Iris pigment epithelial cell (primary cell): ENCODE measurements at places on chromosomes 7 and 10.

DNA sequence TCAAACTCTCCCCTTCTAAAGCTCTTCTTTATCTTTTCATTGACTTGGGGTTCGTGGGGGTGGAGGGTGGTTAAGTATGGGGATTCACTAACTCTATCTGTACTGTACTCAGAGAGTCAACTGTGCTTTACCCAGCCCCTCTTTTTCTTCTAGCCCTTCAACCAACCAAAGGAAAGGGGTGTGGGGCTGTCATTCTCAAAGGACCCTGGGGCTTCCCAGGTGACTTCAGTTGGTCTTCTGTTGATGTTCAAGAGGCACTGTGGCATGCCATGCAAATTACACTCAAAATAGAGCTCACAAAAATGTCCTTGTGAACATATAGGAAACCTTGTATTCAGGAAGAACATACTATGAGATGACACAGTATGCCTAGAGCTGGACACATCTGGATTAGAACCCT is 16.9 kb upstream of the RHOBTB1 start:
- DNase-seq = no peak

DNA sequence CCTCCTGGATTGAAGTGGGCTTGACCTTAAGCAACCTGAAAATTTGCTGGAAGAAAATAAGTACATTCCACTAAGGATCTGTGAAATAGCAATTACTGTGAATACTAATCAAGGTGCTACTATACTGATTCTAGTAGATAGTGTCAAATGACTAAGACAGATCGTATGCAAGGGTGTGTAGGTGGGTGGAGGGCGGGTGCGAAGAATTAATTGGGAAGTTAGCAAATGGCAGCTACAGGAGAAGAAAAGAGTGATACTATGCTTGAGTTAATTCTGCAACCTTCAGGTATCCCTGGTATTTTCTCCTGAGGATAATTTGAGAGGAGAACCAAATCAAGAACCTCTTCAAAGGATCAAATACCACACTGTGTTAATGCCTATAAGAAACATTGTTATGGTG is 501.9 kb downstream of the INHBA start:
- no peak for DNase-seq

DNA sequence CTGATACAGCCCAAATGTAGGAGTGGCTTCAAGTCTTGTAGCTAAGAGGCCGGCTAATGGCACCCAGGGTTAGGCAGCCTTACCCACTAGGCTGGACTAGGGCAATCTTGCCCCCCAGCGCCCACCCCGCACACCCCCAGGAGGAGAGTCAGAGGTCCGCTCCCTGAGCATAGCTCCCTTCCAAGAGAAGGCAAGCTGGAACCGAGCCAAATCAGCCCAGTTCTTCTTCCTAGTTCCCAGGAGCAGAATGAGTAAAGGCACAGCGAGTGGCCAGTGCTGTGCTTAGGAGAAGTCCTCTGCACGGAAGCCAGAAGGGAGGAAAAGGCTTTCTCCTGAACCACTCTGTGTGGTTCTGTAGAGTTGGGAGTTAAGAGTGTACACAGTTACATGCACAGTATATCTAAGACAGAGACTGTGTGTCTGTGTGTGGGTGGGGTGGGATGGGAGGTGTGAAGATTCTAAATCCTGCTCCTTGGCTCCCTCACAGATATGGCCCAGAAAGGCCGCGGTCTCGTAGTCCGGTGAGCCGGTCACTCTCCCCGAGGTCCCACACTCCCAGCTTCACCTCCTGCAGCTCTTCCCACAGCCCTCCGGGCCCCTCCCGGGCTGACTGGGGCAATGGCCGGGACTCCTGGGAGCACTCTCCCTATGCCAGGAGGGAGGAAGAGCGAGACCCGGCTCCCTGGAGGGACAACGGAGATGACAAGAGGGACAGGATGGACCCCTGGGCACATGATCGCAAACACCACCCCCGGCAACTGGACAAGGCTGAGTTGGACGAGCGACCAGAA is 59.7 kb upstream of the PDCD4 start:
- DNase-seq = no peak

DNA sequence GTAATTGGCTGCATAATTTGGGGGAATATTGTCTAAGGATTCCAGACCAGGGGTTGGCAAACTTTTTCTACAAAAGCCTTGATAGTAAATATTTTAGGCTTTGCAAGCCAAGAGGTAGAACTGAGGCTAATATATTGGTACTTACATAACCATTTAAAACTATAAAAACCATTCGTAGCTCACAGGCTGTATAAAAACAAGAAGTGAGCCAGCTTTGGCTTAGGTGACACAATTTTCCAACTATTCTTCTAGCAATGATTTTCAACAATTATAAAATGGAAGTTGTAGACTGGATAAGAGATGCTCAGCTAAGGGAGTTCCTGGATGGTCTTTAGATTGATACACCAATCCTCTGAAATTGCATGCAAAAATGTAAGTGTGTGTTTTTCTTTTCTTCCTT is 1.4 kb downstream of the GPR141 start:
- no peak for DNase-seq

- no peak for DNase-seq
Measured at GRCh38 chr7:128924707-128925588, 12.8 kb upstream of the IRF5 start.

DNA sequence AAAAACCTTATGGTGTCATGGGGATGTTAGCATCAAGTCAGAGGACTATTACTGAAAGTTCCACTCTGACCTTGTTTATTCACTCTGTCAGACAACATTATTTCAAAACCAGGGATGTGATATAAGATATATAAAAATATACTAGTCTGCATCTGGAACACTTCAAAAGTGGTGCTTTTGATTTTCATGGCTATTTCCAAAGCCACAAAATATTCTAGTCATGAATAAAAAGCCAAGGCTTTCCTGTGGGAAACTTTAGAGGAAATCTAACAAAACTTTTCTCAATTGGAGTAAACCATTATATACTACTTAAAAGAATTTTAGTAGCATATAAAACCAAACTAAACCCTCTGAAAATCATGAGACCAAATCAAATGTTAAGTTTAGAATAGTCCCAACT is 205.2 kb downstream of the TMEM26 start:
- DNase-seq = no peak

GRCh38 chr10:49012603-49013002 is 73.0 kb upstream of the LRRC18 start:
- no peak for DNase-seq

- peak; percentile 88 for DNase-seq
Measured at GRCh38 chr10:10872035-10872673, 145.5 kb upstream of the CELF2 start.

DNA sequence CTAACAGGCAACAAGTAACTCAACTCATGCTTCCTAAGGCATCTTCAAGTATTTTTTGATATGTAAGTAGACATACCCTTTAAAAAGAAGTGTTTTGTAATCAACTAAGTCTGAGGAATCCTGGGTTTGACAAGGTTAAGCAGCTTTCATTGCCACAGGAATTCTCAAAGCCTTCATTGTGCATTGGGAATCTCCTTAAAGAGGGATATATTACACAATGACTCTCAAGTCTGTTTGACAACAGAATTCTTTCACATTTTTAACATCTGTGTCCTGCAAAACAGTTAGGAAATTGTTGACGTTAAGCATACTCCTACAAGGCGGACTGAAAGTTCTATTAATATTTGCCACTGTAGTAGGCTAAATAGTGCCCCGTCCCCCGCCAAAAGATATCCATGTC is 71.4 kb downstream of the SGMS1 start:
- DNase-seq = peak; percentile 97

DNA sequence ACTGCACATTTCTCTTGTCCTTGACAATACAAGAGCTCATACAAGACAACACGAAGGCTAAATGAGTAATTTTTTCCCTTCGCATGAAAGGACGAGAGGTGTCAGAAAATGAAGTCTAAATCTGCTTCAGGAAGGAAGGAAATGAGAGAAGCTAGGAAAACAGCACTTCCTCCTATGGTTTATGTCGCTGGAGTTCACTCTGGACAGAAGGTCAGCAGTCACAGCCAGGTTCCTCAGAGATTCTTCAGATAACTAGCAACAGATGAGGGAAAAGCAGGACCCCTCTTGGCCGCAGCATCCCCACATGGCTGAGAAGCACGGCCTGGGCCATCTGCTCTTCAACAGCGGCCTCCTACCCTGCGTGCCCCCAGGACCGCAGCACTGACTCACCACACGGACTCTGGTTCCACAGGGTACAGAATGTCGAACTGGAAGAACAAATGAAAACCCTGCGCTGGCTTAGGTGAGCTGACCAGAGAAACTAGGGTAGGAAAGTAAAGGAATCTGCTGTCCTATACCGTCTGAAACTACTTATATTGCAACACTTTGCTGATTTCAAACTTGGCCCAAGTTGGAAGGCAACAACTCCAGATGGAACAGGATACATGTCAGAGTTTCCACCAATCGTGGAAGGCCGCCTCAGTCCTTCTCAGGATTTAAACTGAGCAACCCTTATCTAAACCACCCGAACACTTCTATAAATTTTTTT is 26.3 kb downstream of the DNMBP start:
- peak; percentile 91 for DNase-seq

GRCh38 chr10:34370126-34370525 is 445.0 kb downstream of the PARD3 start:
- no peak for DNase-seq

GRCh38 chr10:34585422-34586112 is 229.5 kb downstream of the PARD3 start:
- DNase-seq = peak; percentile 63

DNA sequence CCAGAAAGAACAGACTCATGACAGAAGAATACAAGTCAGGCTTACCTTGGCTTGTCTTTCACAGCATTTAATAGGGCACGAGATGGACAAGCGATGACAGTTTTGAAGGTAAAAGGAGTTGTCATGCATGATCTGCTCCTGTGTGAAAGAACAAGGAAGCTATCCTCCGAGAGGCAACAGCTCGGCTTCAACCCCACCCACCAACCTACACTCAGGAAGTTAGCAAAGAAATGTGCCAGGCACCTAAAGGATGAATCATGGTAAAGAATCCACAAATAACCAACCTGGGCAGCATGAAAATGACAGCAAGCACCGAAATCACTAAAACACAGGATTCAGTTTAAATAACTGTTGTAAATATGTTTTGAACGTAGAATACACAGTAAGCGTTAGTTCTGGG is 700.2 kb downstream of the TYW1 start:
- DNase-seq = no peak

- DNase-seq = peak; percentile 85
Measured at GRCh38 chr10:72740528-72740927, 48.6 kb downstream of the MCU start.
